ENCODE measurements at places on chromosomes 7 and 10.

GRCh38 chr7:129213828-129214227, 11.0 kb upstream of the AHCYL2 start:
- DNase-seq, result no peak

GRCh38 chr7:13952921-13953320, 36.5 kb downstream of the ETV1 start:
- DNase-seq, result no peak

DNA sequence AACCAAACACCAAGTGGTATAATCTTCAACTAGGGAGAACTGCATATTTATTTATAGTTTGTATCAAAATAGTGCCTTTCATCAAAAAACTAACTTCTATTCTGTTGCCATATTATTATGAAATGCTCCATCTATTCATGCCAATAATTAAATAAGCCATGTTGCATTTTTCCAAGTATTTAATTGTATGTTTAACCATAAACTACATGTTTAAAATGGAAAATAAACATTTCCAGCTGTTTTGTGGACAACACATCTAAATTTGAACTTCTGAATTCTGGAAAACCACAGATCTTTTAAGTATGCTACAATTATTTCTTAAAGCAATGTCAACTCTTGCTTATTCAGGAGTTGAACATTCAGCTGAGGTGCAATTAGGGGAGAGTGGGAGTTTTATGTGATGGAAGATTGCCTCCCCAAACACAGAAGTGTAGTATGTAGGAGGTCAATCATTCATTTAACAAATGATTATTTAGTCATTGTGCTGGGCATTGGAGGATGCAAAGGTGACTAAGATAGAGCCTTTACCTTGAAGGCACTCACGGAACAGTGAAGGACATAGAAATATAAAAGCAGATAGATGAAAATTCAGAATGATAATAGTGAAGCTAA, 80.7 kb upstream of the PPP1R3C start:
- DNase-seq, result no peak

- no peak for DNase-seq
These were observed 599.0 kb downstream of the TNS3 start for GRCh38 chr7:46982928-46983327.

DNA sequence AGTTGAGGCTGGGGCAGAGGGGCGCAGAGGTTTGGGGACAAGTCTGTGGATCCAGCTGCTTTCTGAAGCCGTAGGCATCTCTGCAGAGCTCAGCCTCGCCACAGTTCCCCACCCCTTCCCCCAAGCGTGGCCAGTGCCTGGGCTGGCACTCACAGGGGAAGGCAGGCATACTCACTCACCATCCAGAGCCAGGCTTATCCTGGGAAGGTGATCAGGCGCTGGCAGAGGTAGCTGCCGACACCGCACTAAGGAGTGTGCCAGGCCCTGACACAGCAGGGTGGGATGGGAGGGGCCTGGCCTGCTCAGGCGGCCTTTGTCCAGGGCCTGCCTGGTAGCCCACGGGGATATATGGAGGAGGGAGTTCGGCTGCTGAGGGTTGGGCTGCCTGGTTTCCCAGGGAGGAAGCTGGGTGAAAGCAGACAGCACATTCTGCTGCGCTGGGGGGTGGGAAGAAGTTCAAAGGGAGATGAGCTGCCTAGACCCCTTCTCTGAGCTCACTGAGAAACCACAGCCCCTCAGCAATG, 15.9 kb downstream of the VSIR start:
- DNase-seq, result no peak

GRCh38 chr7:142357953-142358520, 100.2 kb upstream of the PRSS58 start:
- no peak for DNase-seq

GRCh38 chr10:5633166-5633749, 33.1 kb downstream of the ASB13 start:
- DNase-seq, result no peak

DNA sequence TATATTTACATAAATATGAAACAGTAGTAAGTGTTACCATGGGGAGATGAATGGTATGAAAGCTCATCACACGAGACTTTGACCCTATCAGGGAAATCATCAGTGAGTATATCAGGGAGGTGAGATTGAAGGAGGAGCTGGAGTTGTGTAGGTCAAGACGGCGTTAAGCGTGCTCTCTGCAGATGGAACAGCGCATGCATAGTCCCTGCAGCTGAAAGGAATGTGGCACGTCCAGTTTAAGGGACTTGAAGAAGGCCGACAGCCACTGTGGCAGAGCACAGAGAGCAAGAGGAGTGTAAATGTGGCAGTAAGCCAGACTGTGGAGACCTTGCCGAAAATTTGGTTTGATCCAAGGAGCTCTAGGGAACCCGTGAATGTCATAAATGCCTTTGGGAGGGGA, 38.9 kb downstream of the POU6F2 start:
- DNase-seq, result no peak

DNA sequence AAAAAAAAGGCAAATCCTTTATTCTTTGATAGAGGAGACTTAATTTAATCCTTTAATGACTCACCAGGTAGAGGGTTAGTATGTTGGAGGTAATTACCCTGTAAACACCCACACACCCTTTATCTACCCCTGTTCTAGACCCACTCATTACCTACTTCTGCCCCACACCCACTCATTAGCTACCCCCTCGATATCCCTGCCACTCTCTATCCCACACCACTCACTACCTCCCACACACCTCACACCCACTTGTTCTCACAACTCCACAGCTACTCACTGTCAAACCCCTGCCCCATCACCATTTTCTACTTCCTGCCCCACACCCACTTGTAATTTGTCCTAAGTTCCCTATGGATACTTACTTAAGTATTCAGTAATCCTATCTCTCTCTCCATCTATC, 49.7 kb downstream of the SEC61G start:
- no peak for DNase-seq

- DNase-seq, result no peak
These were observed 61.1 kb downstream of the PKD1L1 start for GRCh38 chr7:47887016-47887640.

DNA sequence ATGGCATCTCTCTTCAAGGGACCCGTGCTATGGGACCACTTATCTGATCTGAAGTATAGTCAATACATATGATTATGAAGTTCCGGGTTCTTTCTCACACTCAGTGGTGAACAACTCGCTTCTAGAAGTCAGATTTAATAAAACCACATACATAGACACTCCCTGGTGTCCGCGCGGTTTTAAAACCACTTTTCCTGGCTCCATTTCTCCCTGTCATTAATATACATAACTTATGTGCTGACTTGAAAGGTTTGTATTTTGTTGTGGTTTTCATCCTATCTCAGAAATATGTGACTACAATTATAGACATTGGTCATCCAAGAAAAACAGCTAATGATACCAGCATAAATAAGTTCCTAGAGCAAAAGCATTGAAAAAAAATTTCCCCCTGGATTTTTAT, 34.0 kb downstream of the SVIL start:
- DNase-seq, result no peak

- DNase-seq, result no peak
These were observed 70.9 kb upstream of the MGMT start for GRCh38 chr10:129396021-129396722.

DNA sequence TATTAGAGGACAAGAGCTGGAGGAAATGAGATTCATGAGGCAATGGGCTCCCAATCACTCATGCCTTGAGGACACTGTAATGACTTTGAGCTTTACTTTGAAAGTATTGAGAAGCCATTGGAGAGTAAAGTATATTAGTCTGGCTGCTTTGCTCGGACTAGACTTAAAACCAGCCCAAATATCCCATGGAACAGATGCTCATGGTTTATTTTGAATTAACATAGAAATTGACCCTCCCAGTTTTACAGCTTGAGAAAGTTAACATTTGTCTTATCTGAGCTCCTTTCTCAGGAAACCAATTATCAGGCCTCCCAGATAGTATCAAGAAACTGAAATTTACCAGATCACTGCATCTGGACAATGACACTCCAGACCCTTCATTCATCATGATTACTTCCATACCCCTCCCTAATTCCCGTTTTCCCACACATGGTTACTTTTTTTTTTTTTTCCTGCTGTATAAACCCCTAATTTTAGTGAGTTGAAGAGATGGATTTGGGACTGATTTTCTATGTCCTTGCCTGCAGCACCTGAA, 270.8 kb upstream of the SMIM30 start:
- DNase-seq, result no peak

GRCh38 chr10:23980094-23980493, 228.8 kb upstream of the KIAA1217 start:
- no peak for DNase-seq

GRCh38 chr7:115864082-115864481, 166.5 kb downstream of the TFEC start:
- no peak for DNase-seq

DNA sequence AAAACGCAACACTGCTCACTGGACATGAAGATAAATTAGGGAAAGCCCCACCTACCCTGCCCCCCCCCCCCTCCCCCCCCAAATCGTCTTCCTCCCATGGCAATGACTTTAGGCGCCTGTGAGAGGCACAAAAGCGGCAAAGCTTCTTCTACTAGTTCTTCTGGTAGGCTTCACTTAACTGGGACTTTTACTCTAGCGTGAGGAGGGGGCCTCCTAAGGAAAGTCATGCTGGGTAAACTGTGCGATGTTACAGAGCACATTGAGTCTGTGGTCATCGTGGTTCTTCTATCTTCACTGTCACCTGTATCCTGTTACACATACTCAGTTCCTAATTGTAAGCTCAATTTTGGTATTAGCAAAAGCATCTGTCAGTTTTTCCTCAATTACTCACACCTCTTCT, 25.1 kb downstream of the HSPB1 start:
- DNase-seq, result no peak
